ENCODE measurements at places on chromosomes 3 and 15.

- no peak for DNase-seq
Observed at GRCh38 chr3:63228087-63228486, 50.0 kb upstream of the SYNPR start.

DNA sequence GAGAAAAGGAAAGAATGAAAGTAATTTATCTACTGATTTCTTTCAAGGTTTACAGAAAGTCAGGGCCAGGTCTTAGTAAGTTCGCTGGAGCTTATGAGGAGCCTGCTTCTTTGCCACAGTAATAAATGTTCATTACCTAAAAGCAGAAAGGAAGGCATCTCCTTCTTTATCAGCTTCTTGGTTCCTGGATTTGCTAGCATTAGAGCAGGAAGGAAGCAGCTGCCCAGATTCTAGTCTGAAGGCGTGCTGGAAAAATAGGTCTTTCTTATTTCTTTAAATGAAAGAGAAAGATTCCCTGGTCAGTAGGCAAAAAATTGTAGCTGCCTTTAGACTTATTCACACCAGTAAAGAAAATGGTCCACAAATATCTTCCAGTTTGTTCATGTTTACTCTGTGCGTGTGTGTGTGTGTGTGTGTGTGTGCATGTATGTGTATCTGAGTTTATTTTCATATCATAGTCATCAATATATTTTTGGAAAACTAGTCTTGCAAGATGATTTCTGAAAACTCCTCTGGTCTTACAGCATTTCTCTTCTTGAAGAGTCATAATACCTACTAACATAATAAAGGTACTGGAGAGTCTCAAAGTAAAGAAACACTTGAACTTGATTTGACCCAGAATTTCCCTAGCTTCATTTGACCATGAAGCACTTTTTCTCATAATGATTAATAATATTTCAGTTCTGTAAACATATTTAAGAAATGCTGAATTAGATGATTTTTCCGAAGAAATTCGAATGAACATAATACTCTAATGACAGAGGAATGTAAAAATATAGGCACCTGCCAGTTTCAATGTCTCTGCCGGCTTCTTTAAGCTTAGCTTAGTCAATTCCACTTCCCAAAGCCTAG, 255.3 kb upstream of the ZPLD1 start:
- no peak for DNase-seq

DNA sequence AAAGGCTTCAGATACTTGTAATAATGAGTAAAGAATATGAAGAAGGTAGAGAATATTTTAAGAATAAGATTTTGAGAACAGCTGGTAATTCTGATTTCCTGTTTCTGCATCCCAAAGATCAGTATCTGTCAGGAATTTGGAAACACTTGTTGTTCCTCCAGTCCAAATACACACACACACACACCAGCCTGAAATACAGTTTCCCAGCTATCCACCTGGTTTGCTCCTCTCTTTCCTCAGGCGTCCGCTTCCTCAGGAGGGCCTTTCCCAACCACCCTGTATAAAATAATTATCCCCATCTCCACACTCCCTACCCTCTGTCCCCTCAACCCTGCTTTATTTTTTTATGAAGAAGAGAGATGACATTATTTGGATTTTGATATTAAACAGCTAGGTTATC, 2.0 kb upstream of the FSIP1 start:
- DNase-seq: no peak

GRCh38 chr3:172213904-172214303, 174.5 kb downstream of the FNDC3B start:
- DNase-seq: no peak

DNA sequence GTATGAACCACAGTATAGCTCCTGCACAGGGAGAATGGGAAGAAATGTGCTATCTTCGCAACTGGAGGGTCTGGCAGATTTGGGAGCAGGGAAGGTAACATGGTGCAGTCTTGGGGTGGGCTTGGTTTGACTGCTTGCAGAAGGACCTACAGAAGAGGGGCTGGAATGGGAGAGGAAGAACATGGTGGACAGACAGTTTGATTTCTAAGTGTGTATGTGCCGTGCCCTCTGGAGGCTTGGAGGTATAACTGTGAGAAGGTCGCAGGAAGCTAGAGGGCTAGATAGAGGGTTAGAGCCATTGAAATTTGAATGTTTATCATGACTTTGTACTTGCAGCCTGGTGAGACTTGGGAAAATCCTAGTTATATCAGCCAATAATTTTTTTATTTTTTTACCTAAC, 169.2 kb downstream of the SQOR start:
- no peak for DNase-seq

- no peak for DNase-seq
Observed at GRCh38 chr3:14509796-14510100, 30.4 kb downstream of the GRIP2 start.

GRCh38 chr15:88043396-88043795, 213.1 kb downstream of the NTRK3 start:
- no peak for DNase-seq

- DNase-seq: peak; percentile 34
Observed at GRCh38 chr3:177615015-177615414, 417.7 kb upstream of the TBL1XR1 start.

DNA sequence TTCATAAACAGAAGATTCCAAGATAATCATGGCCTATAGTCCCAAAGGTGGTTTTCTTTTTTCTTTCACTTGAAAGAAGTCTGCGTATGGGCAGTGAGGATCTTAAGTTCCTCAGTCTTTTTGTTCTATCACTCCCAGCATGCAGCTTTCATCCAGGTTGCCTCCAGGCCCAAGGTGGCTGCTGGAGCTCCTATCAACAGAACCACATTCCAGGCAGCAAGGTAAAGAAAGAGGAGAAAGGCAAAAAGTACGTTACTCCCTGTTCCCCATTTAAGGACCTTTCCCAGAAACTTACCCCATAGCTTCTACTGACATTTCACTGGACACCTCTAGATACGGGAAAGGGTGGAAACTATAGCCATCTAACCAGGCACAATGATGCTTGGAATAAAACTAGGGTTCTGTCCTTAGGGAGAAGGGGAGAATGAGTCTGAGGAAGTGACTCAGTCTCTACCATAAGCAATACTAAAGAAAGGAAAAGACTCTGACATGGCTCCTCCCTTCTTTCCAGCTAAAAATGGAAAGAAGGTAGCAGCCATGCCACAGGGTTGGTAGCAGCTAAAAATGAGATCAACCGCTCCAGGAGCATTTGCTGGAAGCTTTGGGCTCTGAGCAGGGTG, 313.9 kb upstream of the NR2E3 start:
- no peak for DNase-seq

GRCh38 chr15:48031466-48031865, 89.3 kb upstream of the SLC24A5 start:
- DNase-seq: no peak

GRCh38 chr3:119981386-119981785, 112.9 kb downstream of the GSK3B start:
- no peak for DNase-seq

- no peak for DNase-seq
Observed at GRCh38 chr15:38048001-38048455, 113.6 kb downstream of the TMCO5A start.

DNA sequence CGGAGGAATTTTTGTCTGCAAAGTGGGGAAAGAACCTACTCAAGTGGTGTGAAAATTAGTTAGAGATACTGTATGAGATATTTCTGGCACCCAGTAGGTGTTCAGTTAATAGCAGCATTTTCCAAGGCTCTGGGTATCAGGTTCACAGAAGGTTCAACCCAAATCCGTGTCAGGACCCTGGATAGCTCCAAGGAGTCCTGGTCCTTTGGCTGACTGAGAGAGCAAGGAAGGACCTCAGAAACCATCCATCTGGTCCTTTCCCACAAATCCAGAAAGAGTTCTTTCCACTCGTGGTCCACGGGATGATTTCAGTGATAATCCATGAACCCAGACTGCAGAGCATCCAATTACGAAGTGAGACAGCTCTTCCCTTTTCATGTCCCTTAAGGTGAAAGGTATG, 51.4 kb downstream of the SLC6A11 start:
- no peak for DNase-seq

DNA sequence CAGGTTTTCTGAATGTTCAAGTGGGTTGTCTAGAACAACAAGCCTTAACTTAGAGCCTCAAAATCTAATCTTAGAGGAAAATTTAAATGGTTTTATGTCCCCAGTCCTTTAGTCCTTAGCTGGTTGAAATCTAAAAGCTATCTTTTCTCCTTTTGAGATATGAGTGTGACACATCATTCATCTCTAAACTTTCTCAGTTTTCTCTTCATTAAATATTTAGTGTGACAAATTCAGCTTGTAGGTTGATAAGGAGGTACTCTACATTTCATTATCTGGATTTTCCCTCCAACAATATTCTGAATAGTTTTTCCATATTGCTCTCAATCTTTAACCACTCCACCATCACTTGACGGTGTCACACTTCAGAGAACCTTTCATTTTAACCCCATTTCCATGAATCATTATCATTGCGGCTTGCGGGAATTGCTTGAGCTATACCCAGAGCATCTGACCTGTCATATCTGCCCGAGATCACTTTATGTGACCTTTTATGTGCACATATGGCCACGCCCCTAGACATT, 16.1 kb upstream of the ATP8B4 start:
- DNase-seq: no peak

DNA sequence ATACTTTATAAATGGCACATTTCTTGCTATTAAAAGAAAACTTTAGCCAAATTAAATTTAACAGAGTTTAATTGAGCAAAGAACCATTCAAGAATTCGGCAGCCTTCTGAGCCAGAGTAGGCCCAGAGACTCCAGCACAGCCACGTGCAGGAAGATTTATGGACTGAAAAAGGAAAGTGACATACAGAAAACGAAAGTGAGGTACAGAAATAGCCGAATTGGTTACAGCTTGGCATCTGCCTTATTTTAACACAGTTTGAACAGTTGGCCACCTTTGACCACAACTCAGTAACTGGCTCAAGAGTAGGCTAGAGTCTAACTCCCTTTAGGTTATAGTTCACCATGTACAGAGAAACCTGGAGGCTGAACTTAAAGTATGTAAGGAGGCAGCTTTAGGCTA, 17.6 kb downstream of the CFAP44 start:
- DNase-seq: no peak

GRCh38 chr15:83398626-83399025, 48.5 kb upstream of the SH3GL3 start:
- DNase-seq: no peak

- no peak for DNase-seq
Observed at GRCh38 chr3:134001251-134001650, 28.5 kb downstream of the SLCO2A1 start.

DNA sequence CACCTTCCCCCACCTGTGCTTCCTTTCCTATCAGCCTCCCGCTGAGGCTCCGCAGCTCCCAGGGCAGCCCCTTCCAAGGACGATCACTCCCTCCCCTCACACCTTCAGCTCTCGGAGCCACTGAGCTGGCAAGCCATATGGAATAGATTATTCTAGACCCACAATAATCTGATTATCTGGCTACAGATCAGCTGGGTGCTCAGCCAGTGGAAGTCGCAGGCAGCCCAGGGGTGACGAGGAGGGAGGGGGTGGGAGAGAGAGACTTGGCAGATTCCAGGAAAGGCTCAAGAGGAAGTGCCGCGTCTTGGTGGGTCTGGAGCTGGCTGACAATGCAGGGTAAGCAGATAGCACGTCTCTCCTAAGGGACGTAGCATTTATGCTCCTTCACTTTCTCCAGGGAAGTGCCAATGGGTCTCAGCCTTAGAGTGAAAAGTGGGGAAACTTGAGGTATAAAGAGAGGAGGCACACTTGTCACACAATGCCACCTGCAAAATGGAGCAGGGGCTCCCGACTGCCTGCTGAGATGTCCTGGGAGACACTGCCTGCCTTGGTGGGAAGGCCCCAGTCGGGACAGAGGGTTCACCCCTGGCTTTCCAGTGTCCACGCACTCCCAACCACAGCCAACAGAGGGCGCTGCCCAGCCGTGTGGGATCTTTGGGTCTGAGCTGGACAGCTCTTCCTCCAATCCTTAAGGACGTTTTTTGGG, 9.4 kb upstream of the MESP1 start:
- peak; percentile 31 for DNase-seq

GRCh38 chr3:114557791-114558190, 264.0 kb downstream of the TIGIT start:
- no peak for DNase-seq

- DNase-seq: no peak
Observed at GRCh38 chr3:157861076-157861765, 245.0 kb downstream of the SHOX2 start.

DNA sequence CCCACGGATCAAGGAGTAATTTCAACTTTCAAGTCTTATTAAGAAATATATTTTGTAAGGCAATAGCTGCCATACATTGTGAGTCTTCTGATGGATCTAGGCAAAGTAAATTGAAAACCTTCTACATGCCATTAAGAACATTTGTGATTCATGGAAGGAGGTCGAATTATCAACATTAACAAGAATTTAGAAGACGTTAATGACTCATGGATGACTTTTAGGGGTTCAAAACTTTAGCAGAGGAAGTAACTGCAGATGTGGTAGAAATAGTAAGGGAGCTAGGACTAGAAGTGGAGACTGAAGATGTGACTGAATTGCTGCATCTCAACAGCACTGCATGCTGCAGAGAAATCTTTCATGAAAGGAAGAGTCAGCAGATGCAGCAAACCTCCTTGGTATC, 48.1 kb upstream of the DCUN1D1 start:
- no peak for DNase-seq

GRCh38 chr3:189622629-189623028, 8.6 kb upstream of the TP63 start:
- no peak for DNase-seq

DNA sequence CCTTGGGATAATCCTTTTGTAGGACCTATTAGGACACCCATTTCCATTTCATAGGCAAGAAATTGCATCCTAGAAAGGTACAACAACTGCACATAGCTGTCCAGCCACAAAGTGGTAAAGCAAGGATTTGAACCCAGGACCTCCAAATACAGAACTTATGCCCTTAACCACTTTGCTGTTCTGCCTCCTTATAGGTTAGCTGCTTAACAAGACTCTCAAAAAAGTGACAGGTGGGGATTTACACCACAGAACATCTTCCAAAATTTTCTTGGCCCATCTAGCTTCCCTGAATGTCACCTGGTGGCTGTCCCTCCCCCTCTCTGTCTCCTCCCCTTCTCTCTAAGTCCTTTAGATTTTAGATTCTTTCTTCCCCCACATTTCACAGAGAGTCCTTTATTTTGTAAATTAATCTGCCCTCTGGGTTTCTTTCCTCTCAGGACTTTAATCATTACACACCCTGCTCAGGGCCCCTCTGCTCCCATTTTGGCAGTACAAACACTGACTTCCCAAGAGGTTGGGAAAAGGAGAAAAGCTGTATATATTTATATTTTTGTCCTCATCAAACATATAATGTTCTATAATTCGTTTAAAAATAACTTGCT, 120.6 kb downstream of the CPNE4 start:
- no peak for DNase-seq

GRCh38 chr15:58258501-58259292, 120.5 kb downstream of the AQP9 start:
- no peak for DNase-seq

GRCh38 chr3:134126153-134126552, 96.4 kb upstream of the SLCO2A1 start:
- no peak for DNase-seq

GRCh38 chr15:29596266-29596665, 226.0 kb downstream of the TJP1 start:
- no peak for DNase-seq

Data from nucleus accumbens (tissue), 56 donors.